ENCODE measurements at places on chromosomes 5 and 9.

- DNase-seq, result no peak
These were observed 16.7 kb downstream of the MVB12B start for GRCh38 chr9:126343271-126343700.

- DNase-seq, result no peak
These were observed 43.1 kb downstream of the POLR1E start for GRCh38 chr9:37528652-37529471.

- DNase-seq, result no peak
These were observed 3.1 kb upstream of the PLIN2 start for GRCh38 chr9:19130436-19130835.

DNA sequence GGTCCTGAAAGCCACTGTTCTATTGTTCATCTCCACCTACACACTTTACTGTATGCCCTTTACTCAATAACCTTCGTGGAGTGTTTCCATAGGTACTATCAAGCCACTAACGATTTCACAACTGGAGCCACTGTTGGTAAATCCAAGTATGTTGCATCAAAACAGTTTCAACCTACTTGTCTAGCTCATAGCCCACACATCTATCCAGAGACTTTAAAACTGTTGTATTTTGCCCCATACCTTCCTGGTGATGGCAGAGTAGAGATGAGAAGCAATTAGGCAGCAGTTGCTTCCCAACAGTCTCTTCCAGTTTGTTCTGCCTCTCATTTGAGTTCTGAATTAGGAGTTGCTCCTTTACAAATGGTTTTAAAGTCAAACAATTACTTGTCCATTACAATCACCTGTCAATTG is 607 bp downstream of the FAXDC2 start:
- DNase-seq, result no peak

GRCh38 chr5:3340471-3340870 is 255.2 kb upstream of the IRX1 start:
- no peak for DNase-seq
